ENCODE measurements at places on chromosomes 1 and 21. TPM values are rescaled to one million over a fixed set of nuclear protein-coding genes. Genes with fewer than 3 reads are reported as not detected.

Gene TRIM58
- total RNA-seq = 0.16 TPM

Gene DMBX1
- not detected for total RNA-seq

Gene SLC44A5
- 0.58 TPM for total RNA-seq

Gene CFHR5
- total RNA-seq = not detected

Gene TFAP2E
- total RNA-seq = 0.30 TPM

Gene OR2L3
- not detected for total RNA-seq

Gene APCS
- total RNA-seq = not detected

Gene MX2
- 5.4 TPM for total RNA-seq

Gene S100A9
- 62.2 TPM for total RNA-seq

Gene FAM110D
- total RNA-seq = 3.1 TPM

Gene RWDD3
- total RNA-seq = 19.4 TPM

Gene ABCA4
- total RNA-seq = 0.11 TPM

Gene BSND
- total RNA-seq = not detected

Gene TTLL10
- not detected for total RNA-seq
